ENCODE measurements at places on chromosomes 3 and 15.

- DNase-seq = no peak
Observed at GRCh38 chr3:33578325-33579177, 138.3 kb upstream of the UBP1 start.

- no peak for DNase-seq
Observed at GRCh38 chr3:170081079-170081741, 43.4 kb downstream of the GPR160 start.

- no peak for DNase-seq
Observed at GRCh38 chr15:78382114-78382880, 42.1 kb downstream of the CRABP1 start.

- DNase-seq = no peak
Observed at GRCh38 chr3:127082066-127082465, 99.2 kb downstream of the PLXNA1 start.

- no peak for DNase-seq
Observed at GRCh38 chr3:8143186-8143585, 358.4 kb upstream of the LMCD1 start.

DNA sequence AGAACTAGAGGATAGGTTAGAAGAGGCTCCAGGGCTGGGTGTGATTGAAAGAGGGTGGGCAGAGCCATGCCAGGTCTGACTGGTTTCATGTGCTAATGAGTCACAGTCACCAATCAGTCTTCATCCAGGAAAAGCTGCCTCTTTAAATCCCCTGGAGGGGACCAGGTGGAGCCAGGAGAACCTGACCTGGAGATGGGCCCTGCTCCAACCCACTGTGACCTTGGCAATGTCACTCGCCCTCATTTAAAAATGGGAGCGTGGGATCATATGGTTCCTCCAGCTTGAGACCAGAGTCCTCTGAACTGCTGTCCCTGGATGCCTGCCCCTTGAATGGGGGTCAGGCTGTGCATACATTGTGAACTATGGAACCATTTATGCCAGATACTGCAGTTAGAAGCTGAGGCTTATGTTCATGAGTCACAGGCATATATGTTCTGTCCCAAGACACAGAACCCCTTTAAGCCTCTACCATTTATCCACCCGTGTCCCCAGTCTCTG lies 23.0 kb downstream of the HES1 start:
- DNase-seq = no peak

DNA sequence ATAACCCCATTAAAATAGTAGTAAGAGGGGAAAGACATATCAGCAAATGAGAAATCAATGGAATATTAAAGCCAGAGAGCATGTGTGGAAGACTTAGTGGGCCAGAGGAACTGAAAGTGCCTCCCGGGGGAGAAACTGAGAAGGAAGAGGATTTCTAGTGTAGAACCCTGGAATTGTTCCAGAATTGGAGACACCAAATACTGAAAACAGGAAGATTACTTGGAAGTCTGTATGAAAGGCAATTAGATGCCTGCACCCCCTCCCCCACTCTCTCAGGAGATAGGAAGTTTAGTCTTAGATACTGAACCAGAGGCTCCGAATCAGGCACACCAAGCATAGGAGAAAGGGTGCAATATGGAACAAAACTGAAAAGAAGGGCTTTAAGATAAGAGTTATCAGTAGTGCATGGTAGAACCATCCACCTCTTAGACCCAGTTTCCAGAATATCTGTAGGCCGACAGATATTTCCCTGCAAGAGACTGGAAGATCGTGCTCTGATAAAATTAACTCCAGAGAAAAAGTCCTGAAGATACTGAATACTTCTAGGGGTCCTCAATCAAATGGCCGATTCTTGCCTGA lies 32.4 kb downstream of the KLHL18 start:
- no peak for DNase-seq

DNA sequence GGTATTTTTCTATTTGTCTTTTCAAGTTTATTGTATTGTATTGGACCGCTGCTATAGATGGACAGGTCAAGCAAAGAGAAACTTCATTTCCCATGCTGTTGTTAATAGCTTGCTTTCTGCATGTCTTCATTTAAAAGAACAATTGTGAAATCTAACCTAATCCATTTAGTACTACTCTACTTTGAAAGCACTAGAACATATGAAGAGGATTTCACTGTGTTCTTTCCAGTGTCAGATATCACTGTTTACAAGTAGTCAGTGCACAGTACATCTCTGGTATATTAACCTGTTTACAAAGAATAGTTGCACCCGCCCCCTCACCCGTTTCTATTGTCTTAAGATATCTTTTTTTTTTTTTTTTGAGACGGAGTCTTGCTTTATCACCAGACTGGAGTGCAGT lies 21.8 kb upstream of the EDEM1 start:
- DNase-seq = no peak

- DNase-seq = no peak
Observed at GRCh38 chr3:149542375-149543312, 68.1 kb downstream of the TM4SF4 start.

DNA sequence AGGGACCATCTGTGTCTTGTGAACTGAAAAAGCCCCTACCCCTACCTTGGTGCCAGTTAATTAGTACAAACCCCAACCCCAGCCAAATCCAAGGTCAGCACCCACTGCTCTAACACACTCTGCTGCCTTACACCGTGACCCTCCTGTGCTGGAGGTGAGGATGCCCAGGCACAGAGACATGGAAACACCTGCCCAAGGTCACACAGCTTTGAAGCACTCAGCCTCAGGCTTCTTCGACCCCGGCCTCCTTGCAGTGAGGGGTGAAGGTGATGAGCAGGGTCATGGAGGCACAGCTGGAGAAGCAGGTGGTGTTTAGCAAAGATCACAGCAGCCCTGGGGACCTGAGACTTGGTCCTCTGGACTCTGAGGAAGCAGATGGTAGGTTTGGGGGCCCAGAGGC lies 39.0 kb upstream of the SLC6A6 start:
- DNase-seq = no peak

DNA sequence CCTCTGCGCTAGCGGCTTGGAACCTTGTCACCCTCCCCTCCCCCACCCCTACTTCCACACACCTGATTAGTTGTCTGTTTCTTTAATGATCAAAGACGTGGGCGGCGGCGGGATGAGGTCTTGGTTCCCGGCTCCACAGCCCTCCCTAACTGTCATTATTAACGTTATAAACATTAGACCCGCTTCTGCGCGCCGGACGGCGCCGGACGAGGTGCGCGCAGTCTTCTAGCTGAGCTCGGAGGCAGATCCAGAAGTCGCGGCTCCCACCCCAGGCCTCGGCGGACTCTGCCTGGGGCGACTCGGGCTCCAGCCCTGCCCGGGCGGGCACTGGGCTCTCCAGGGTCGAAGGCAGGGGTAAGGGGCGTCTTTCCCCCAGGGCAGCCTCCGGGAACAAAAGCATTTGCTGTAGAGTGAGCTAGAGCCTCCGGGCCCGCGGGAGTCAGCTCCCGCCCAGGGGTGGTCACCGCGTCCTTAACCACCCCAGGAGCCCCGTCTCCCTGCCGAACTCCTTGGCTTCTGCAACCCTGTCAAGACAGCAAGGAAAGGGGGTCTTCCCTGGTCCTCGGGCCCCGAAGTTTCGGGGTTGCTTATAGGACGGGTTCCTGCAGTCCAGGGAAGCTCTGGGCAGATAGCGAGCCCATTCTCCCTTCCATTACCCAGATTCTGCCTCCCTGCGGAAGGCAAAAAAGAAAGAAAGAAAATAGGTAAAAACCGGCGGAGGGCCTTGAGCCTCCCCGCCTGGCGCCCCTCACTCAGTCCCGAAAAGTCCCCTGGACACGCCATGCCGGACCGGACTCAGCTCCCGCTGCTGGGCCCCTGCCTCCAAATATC lies 2.2 kb upstream of the ISLR2 start:
- DNase-seq = no peak

DNA sequence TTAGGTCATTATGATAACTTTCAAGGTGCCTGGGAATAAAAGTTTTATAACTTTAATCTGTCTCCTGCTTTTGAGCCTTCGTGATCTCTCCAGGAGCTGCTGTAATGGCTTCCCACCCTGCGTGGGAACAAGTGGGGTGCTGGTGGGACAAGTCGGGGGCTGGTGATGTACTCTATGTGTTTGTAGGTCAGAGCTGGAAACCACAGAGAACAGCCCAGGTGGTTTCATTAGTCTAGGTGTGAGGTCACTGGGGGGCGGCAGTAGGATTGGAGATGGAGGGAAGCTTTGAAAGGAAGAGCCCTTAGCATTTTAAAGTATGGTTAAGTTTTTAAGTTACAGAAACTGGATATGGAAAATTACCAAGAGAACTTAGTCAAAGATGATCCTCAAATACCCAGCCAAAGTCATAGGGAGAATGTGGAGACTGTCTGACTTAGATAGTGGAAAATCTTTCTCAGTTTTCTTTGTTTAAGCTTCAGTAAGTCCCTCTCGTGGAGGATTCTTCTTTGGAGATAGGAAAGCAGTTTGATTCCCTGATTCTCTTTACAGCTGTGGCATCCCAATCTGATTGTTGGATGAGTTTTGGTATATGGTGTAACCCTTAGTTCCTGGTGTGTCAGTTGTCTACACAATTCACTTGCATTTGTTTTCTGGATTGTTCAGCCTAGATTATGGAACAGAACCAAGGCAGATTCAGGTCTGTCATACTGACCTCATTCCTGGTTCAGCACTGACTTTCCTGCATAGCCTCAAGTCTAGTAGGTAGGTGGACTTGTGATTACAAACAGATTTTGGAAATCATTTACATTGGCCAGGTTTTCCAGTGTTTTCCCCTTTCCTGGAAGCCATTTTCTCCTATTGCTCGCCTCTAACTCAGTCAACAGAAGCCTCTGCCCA lies 115.6 kb downstream of the FNDC3B start:
- DNase-seq = no peak

DNA sequence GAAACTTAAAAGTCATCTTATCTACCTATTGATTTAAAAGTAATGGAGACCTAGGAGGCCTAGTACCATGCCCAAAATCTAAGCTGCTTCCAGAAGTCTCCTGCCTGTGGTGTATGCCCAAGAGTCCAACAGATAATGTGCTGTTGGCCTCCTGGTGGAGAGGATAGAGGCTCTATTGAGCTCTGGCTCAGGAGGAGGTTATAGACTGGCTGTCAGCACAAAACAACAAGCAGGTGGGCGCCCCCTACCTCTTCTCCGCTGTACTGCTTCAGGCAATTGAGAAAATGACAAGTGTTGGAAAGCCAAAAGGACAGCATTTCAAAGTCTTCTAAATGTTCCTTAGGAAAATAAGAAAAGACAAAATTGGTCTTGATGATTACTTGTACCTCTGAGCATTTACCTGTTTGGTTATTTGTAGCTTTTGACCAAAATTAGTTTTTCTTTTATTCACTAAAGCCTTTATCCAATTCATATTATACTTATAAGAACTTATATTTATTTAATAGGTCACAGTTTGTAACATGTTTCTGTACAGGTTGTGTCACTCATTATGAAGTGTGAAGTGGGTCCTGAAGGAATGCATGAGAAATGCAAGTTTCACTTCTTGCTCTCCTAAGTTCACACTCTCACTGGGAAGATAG lies 17.2 kb upstream of the GNB5 start:
- DNase-seq = no peak

- no peak for DNase-seq
Observed at GRCh38 chr3:133915685-133916658, 20.3 kb upstream of the RAB6B start.

DNA sequence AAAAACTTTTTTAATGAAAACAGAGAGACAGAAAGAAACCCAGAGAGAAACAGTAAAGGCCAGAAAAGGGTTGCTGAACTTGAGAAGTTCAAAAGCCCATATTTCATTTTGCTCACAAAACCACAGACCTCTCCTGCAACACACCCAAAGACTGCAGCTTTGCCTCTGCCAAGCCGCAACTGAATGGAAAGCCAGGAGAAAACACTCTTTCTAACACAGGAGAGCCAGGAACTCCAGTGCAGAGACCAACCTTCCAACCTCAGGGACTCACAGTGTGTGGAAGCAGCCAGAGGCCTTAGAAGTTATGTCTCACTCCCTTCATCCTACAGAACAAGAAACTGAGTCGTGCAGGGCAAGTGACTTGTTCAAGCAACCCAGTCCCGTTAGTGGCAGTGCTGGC lies 163.1 kb upstream of the HES1 start:
- DNase-seq = no peak

DNA sequence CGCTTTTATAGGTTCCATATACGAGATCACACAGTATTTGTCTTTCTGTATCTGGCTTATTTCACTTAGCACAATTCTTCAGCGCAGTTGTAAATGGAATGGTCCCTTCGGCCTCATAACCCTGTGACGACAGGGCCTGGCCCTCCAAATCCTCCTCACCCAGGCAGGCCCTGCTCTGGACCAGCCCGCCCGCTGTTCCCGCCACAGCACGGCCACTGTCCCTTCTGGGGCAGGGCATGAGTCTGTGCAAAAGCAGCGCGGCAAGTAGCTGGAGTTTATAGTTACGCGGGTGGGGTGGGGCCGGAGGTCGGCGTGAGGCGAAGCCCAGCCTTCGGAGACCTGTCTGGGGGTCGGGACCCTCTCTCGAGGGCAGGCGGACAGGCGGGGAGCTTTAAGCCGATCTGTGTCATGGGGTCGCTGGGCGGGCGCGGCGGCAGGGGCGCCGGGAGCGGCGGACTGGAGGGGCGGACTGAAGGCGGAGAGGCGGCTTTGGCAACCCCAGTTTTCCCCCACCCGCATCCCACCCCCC lies 543 bp downstream of the ARPIN start:
- DNase-seq = no peak

- DNase-seq = no peak
Observed at GRCh38 chr3:156873906-156874305, 47.8 kb downstream of the LEKR1 start.

GRCh38 chr3:68009900-68010299 lies 355.5 kb upstream of the SUCLG2 start:
- no peak for DNase-seq

GRCh38 chr3:195537995-195538394 lies 5.1 kb downstream of the PPP1R2 start:
- DNase-seq = no peak

Measured in Panc1 (cell line).